GDM1 (cell line): ENCODE measurements at places on chromosomes 6 and 20.

GRCh38 chr6:35586542-35586941 lies 73.8 kb upstream of the TULP1 start:
- no peak for DNase-seq

GRCh38 chr6:144013486-144013909 lies 5.4 kb upstream of the PLAGL1 start:
- DNase-seq: peak; percentile 61

GRCh38 chr6:131015630-131016263 lies 47.3 kb downstream of the EPB41L2 start:
- DNase-seq: no peak

DNA sequence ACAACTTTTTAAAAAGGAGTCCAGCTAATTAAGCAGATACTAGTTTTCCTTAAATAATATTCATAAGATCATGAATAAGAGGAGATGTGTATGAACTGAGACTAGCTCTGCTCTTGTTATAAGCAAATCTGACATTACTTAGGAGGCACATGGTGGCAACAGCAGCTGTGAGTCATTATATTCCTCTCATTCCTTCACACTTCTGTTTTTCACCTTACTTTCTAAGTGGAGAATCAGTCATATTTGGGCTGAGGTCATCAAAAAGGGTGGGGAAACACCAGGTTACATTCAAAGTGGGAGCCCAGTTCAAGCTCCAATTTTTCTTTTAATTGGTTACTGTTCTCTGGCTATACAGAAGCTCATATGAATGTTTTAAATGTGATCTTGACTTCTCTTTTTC lies 6.0 kb upstream of the RIPPLY2 start:
- no peak for DNase-seq

GRCh38 chr6:99110029-99110428 lies 162.3 kb upstream of the FBXL4 start:
- no peak for DNase-seq

DNA sequence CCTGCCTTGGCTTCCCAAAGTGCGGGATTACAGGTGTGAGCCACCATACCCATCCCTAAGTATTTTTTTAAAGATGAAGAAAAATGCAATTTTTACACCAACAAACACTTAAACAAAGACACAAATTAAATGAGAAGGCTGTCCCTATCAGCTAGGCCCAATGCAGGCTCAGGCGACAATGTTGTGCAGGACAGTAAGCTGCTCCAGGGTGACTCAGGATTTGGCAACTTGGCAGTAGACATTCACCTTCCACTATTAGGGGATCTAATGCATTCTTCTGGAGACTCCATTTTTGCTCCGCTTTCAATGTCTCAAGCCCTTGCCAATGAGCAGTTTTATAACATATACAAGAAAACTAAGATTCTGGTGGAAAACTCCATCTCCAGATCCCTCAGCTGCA lies 19.7 kb downstream of the NDRG3 start:
- no peak for DNase-seq

GRCh38 chr6:118618676-118619377 lies 32.6 kb downstream of the CEP85L start:
- DNase-seq: peak; percentile 20

DNA sequence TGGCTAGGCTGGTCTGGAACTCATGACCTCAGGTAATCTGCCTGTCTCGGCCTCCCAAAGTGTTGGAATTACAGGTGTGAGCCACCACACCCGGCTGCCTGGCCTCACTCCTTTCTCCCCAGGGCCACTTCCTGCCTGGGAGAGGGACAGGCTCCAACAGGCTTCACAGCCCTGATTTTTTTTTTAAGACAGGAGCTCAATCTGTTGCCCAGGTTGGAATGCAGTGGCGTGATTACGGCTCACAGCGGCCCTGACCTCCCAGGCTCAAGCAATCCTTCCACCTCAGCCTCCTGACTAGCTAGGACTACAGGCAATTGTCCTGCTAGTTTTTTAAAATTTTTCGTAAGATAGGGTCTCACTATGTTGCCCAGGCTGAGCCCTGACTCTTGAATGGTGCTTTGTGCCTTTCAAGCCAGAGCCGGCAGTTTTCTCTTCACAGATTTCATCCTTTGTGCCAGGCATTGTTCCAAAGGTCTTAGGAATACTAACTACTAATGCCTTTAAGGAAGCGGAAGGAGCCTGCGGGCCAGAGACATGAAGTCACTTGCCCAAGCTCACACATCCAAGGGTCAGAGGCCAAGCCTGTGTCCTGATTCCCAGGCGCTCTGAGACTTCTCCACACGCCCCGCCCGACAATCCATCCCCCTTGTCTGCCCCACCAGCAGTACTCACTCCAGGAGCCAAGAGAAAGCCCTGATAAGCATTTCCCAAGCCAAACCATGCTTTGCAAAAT lies 19.2 kb downstream of the CAPN11 start:
- no peak for DNase-seq

DNA sequence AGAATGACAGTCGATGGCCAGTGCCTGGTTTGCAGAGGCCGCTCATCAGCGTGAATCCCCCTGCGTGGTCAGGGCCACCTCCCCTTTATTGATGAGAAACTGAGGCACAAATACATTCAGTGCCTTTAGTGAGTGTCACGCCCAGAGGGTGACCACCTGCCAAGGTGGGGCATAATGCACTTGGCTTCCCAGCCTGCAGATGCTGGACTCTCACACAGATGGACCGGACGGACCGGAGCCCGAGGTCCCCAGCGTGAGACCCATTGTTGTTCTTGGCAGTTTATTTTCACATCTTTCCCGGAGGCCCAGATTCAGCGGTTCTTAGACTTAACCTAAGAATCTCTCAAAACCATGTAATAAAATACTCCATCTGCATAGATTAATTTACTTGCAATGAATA lies 74.4 kb downstream of the YTHDF1 start:
- DNase-seq: no peak
